Activated naive CD4-positive, alpha-beta T cell treated with anti-CD3 and anti-CD28 coated beads, Interleukin-2, amount 10 ng/mL, durations not matched to agents 7 days and 5 days (primary cell): ENCODE measurements at places on chromosomes 5 and 9.

GRCh38 chr5:94700592-94700991 is 82.1 kb downstream of the SLF1 start:
- H3K4me3 ChIP-seq, result no peak overlapping the region
- H3K4me1 ChIP-seq, result peaks cover 14% of the 10 kb centered on the region
- no peak for DNase-seq
- H3K27me3 ChIP-seq, result no peaks in the 10 kb centered on the region

DNA sequence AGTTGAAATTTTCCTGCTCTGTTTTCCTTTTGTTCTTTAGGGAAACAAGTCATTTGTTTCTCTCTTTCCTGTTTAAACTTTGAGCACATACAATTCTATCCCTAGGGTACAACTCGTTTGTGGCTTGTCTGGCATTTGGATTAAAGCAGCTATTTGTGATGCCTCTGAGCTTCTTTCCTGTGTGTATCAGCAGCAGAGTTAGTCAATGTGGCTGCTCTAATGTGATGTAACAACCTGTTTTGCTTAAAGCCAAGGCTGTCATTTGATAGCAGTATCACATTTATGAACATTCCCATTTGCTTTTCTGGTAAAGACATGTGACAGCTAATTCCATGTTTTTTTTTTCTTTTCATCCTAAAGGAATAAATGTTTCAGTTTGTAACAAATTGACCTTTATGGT is 314.3 kb upstream of the CHD1 start:
- no peaks in the 10 kb centered on the region for H3K36me3 ChIP-seq
- no peak for DNase-seq
- no peaks in the 10 kb centered on the region for H3K27me3 ChIP-seq
- H3K4me1 ChIP-seq, result no peaks in the 10 kb centered on the region

DNA sequence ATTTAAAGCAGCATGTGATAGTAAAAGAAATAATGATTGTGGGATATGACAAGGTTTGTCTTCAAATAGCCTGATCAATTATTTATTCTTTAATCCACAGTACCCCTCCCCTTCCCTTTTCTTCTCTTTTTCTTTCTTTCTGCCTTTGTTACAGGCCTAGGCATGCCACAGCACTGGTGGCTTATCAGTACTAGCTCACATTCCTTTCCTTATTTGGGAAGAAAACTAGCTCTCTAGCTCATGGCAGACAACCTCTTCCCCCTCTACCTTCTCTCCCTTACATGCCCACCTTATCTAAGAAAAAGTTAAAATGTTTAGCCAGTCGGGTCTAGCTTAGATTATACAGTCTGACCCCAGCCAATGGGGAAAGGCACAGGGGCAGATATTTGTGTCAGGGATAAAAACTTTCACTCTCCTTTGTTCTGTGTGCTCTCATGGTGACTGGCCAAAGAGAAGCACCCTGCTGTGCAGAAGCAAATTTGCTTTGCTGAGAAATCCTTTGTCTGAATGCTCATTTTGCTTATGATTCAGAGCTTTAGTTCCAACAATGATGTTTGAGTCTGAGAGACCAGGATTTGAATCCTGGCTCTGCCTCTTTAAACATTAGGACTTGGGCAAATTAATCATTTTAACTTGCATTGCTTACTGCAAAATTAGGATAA is 75.8 kb upstream of the CDH12 start:
- no peaks in the 10 kb centered on the region for H3K36me3 ChIP-seq
- no peaks in the 10 kb centered on the region for H3K27me3 ChIP-seq
- H3K4me1 ChIP-seq, result no peaks in the 10 kb centered on the region

- peaks cover 15% of the 10 kb centered on the region for H3K27me3 ChIP-seq
- H3K4me1 ChIP-seq, result peaks cover 28% of the 10 kb centered on the region
- H3K27ac ChIP-seq, result peak overlapping the region; percentile 96
- DNase-seq, result peak; percentile 61
- H3K36me3 ChIP-seq, result peaks cover 8% of the 10 kb centered on the region
Measured at GRCh38 chr9:129412814-129413536, 207.9 kb downstream of the C9orf50 start.

- H3K27ac ChIP-seq, result peak overlapping the region; percentile 88
- DNase-seq, result peak; percentile 80
- H3K4me1 ChIP-seq, result peaks cover 34% of the 10 kb centered on the region
- no peaks in the 10 kb centered on the region for H3K27me3 ChIP-seq
Measured at GRCh38 chr5:142770650-142771609, 753 bp downstream of the ARHGAP26 start.

DNA sequence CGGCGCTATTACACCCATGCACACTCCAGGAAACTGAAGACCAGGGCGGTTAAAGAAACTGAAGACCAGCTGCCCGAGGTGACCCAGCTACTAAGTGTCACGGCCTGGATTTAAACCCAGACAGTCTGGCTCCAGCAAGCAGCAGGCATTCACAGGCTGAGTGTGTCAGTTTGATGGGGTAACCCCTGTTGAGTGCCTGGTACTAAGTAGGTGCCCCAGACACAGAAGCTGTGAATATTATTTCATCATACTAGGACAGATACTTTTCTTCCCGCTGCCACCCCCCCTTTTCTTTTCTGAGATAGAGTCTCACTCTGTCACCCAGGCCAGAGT is 7.3 kb downstream of the ENG start:
- H3K4me1 ChIP-seq, result peaks cover 9% of the 10 kb centered on the region
- no peak for DNase-seq
- no peak overlapping the region for H3K27ac ChIP-seq
- no peak overlapping the region for H3K4me3 ChIP-seq
- no peaks in the 10 kb centered on the region for H3K27me3 ChIP-seq

DNA sequence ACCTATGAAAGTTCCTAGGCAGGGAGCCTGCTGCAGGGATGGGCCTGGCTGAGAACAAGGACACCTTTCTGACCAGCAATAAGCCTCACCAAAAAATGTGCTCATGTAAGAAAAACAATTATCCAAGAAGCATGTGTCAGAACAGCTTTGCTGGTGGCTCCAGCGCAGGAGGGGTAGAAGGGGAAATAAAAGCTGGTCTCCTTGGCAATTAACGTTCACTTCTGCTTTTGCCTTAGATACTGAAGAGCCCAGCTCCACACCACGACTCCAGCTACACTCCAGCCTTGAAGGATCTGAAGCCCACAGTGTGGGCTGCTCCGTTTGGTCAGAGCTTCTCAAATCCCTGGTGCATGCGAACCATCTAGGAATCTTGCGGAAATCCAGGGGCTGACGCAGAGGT is 107.6 kb upstream of the PHYKPL start:
- H3K4me3 ChIP-seq, result no peak overlapping the region
- no peak for DNase-seq
- no peaks in the 10 kb centered on the region for H3K4me1 ChIP-seq
- no peaks in the 10 kb centered on the region for H3K36me3 ChIP-seq
- peaks cover 9% of the 10 kb centered on the region for H3K27me3 ChIP-seq

DNA sequence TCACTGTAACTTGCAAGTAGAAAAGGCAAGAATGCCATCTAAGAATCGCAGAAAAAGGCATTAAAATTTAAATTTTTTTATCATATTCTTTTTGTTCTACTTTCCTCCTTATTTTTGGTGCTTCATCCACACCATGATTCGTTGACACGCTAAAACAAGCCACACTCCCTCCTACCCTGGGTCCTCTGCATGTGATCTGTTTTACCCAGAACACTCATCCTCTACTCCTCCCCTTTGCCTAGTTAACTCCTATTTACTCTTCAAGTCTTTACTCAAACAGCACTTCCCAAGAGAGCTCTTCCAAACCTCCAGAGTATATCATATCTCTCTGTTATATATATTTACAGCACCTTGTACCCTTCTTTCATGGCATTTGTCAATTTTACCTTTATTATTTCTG is 61.4 kb upstream of the SRP19 start:
- H3K36me3 ChIP-seq, result peaks cover 23% of the 10 kb centered on the region
- no peak overlapping the region for H3K27ac ChIP-seq
- H3K4me1 ChIP-seq, result no peaks in the 10 kb centered on the region
- no peak for DNase-seq
- H3K27me3 ChIP-seq, result no peaks in the 10 kb centered on the region

DNA sequence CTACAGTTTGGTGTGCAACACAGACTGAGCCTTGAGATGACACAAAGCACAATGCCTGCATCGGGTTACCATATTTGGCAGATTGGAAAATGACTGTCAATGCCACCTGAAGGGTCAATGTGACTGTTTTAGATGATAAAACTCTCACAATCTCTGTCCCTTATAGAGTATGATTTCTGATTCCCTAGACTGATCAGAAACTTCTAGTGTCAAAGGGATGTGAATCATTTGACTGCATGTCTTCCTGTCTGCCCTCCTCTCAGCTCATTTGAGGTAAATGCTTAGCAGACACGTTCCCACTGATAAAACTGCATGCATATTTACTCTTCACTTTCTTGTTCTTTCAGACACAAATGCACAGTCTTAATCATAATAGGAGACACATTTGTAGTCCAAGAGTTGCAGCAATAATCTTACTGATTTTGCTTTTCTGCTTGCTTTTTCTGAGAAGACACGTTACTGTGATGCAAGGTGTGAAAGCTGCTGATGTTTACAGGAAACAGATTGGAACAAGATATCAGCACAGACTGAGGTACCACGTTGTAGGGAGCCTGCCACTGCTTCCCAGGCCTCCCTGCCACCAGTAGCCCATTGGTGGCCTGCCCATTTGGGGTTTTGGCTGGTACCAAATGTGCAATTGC is 77.8 kb downstream of the GCNT4 start:
- H3K4me3 ChIP-seq, result no peak overlapping the region
- peaks cover 11% of the 10 kb centered on the region for H3K36me3 ChIP-seq
- peak; percentile 33 for DNase-seq

- DNase-seq, result no peak
- H3K27me3 ChIP-seq, result peaks cover 21% of the 10 kb centered on the region
- no peak overlapping the region for H3K27ac ChIP-seq
- H3K4me1 ChIP-seq, result no peaks in the 10 kb centered on the region
- no peak overlapping the region for H3K4me3 ChIP-seq
Measured at GRCh38 chr9:90432951-90433350, 209.7 kb downstream of the DIRAS2 start.

GRCh38 chr5:81778642-81779041 is 27.7 kb upstream of the SSBP2 start:
- H3K4me3 ChIP-seq, result peak overlapping the region; percentile 68
- DNase-seq, result no peak
- peaks cover 3% of the 10 kb centered on the region for H3K36me3 ChIP-seq
- peak overlapping the region; percentile 85 for H3K27ac ChIP-seq
- H3K4me1 ChIP-seq, result peaks cover 22% of the 10 kb centered on the region
- H3K27me3 ChIP-seq, result peaks cover 7% of the 10 kb centered on the region

GRCh38 chr5:71601222-71602026 is 14.3 kb downstream of the MCCC2 start:
- peak overlapping the region; percentile 92 for H3K27ac ChIP-seq
- peaks cover 32% of the 10 kb centered on the region for H3K4me1 ChIP-seq
- no peak overlapping the region for H3K4me3 ChIP-seq
- H3K36me3 ChIP-seq, result peaks cover 54% of the 10 kb centered on the region
- peak; percentile 73 for DNase-seq

GRCh38 chr5:161105525-161105924 is 253.5 kb upstream of the ATP10B start:
- DNase-seq, result no peak
- H3K4me1 ChIP-seq, result no peaks in the 10 kb centered on the region
- no peak overlapping the region for H3K27ac ChIP-seq
- H3K27me3 ChIP-seq, result no peaks in the 10 kb centered on the region
- no peaks in the 10 kb centered on the region for H3K36me3 ChIP-seq
- no peak overlapping the region for H3K4me3 ChIP-seq

- peaks cover 4% of the 10 kb centered on the region for H3K4me1 ChIP-seq
- H3K27ac ChIP-seq, result no peak overlapping the region
- DNase-seq, result no peak
- H3K27me3 ChIP-seq, result peaks cover 24% of the 10 kb centered on the region
- H3K4me3 ChIP-seq, result no peak overlapping the region
- H3K36me3 ChIP-seq, result no peaks in the 10 kb centered on the region
Measured at GRCh38 chr9:109408759-109409462, 88.1 kb upstream of the EPB41L4B start.

DNA sequence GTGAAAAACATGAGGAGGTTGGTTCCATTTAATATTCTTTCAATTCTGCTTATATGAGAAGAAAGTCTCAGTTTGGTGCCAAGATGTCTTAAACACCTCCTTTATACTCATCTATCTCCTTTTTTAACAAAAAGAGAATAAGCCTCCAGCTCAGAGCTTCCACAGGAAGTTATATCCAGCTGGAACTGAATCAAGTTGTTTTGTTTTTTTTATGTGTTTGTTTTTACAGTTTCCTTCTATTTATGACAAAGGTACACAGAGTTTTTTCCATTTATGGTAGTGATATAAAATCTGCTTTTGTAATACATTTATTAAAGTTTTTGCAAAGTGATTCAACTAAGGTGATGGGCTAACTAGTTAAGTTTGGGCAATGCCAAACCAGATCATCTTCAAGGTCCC is 10.4 kb downstream of the SPARC start:
- H3K4me3 ChIP-seq, result no peak overlapping the region
- no peak for DNase-seq
- no peak overlapping the region for H3K27ac ChIP-seq
- no peaks in the 10 kb centered on the region for H3K36me3 ChIP-seq
- H3K27me3 ChIP-seq, result peaks cover 30% of the 10 kb centered on the region
- H3K4me1 ChIP-seq, result no peaks in the 10 kb centered on the region

- peaks cover 3% of the 10 kb centered on the region for H3K27me3 ChIP-seq
- no peak overlapping the region for H3K4me3 ChIP-seq
- H3K27ac ChIP-seq, result no peak overlapping the region
- no peaks in the 10 kb centered on the region for H3K36me3 ChIP-seq
- DNase-seq, result no peak
- no peaks in the 10 kb centered on the region for H3K4me1 ChIP-seq
Measured at GRCh38 chr5:148542812-148543211, 111.5 kb downstream of the HTR4 start.

GRCh38 chr5:95392593-95393182 is 1.5 kb downstream of the FAM81B start:
- H3K27me3 ChIP-seq, result peaks cover 4% of the 10 kb centered on the region
- no peak for DNase-seq
- H3K4me1 ChIP-seq, result no peaks in the 10 kb centered on the region
- H3K27ac ChIP-seq, result no peak overlapping the region
- no peak overlapping the region for H3K4me3 ChIP-seq

DNA sequence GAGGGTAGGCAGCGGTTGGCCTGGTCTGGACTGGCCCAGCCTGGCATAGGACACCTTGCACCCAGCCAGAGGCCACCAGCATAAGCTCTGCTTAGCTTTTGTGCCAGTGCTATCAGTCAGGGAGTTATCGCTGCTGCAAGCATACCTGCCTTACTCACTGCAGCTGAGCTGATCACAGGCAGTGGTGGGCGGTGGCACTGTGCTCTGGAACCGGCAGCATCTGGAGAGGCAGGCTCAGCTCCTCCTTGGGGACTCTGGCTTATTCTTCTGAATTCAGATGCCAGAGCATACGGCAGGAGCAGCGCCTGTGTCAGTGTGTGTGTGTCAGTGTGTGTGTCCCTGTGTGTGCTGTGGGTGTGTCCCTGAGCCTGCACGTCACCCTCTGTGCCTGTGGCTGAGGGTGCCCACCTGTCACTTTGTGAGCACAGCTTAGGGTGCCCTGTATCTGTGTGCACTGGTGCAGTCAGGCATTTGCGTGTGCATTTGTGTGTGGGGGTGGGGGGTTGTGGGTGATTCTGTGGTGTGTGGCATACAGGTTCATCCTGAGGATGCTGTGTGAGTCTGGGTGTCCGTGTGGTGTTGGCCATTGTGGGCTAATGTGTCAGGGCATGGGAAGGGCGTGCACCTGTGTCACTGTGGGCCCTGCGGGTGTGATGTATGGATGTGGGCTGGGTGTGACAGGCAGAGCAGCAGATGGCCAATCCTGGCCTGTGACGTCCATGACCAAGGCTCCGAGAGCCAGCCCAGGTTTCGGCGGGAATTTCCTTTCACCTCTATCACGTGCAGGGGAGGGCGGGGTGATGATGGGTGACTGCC is 23.5 kb downstream of the LMX1B start:
- H3K4me1 ChIP-seq, result peaks cover 2% of the 10 kb centered on the region
- H3K36me3 ChIP-seq, result no peaks in the 10 kb centered on the region
- H3K4me3 ChIP-seq, result no peak overlapping the region
- DNase-seq, result no peak
- peaks cover 99% of the 10 kb centered on the region for H3K27me3 ChIP-seq
- H3K27ac ChIP-seq, result no peak overlapping the region
